ENCODE measurements at places on chromosomes 11 and 22. TPM values are rescaled to one million over a fixed set of nuclear protein-coding genes. Genes with fewer than 3 reads are reported as not detected.

Gene MYEOV
- total RNA-seq = not detected

Gene TREH
- total RNA-seq = not detected

Gene SSTR3
- 7.9 TPM for total RNA-seq

Gene SOX10
- total RNA-seq = not detected

Gene RAG2
- total RNA-seq = not detected

Gene KBTBD4
- 15.4 TPM for total RNA-seq

Gene LRRN4CL
- not detected for total RNA-seq

Gene CECR2
- 0.16 TPM for total RNA-seq

Gene MMP8
- not detected for total RNA-seq

GRCh38 chr22:38163844-38164550 lies 17.6 kb downstream of the PLA2G6 start:
- no peak for DNase-seq

- no peak for DNase-seq
Observed at GRCh38 chr22:17792299-17792698, 18.0 kb upstream of the BID start.

DNA sequence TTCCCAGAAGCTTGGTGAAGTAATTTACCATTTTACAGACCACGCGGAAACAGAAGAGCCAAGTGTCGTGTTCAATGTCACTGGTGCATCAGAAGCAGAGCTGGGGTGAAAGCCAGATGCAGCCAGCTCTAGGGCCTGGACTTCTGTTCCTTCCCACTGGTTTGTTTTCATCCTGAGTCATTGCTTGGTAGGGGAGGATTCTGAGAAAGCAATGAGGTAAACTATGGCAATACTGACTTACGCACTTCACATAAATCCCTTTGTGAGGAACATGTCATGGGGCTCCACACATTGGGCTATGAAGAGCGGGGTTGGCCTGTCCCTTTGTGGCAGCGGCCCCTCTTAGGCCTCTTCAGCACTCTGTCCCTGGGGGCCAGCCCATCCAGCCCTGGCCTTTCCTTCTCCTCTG lies 52.4 kb upstream of the RBFOX2 start:
- DNase-seq = no peak

- no peak for DNase-seq
Observed at GRCh38 chr11:103636232-103636631, 400.2 kb upstream of the DDI1 start.

DNA sequence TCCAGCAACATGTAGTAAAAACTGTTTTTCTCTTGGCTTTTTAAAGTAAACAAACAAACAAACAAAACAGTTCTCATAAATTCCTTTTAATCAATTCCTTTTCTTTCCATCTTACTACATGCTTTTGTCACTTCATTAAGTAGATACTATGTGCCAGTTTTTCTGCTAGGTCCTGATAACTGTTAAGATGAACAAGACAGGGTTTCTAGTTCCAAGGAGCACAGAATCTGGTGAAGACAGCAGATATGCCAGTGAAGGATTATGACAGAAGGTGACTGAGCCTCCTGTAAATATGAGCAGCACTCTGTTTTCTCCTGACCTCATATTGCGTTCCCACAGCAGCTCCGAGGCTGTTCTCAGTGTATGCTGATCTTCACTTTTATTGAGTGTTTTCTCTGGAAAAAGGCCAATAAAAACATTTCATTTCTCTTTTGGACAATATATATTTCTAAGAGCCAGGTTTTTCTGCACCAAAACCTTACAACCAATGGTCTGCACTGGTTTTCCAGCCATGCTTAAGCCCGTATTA lies 45.8 kb downstream of the HEPHL1 start:
- DNase-seq = no peak

GRCh38 chr11:116984186-116984585 lies 114.0 kb downstream of the SIK3 start:
- no peak for DNase-seq

DNA sequence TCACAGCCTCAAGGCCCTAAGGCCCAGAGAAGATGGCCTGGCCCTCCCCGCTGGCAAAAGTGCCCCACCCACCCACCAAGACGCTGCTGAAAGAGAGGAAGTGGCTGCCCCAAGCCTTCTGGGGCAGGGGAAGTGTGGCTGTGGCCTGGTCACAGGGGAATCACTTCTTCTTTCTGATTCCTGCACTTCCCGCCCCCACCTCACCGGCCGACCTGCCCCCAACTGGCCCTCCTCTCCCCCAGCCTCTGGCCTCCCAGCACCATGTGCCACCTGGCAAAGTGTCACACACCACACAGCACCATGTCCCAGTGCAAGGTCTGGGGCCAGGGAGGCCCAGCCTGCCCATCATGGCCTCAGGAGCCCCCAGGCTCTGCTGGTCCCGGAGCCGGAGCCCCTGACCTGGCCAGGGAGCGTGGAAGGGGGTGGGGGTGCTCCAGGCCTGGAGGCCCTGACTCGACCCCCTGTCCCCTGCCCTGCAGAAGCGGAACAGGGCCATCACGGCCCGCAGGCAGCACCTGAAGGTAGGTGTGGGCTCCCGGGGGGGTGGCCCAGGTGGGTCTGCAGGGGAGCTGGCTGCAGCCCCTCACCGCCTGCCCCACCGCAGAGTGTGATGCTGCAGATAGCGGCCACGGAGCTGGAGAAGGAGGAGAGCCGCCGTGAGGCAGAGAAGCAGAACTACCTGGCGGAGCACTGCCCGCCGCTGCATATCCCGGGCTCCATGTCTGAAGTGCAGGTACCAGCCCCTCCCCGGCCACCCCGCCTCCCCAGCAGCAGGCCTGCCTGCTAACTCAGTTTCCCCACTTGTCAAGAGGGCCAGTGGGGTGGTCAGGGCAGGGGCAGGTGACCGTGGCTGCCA lies 1.4 kb downstream of the TNNI2 start:
- DNase-seq = no peak

- no peak for DNase-seq
Observed at GRCh38 chr11:21447871-21448270, 745.0 kb upstream of the ANO5 start.

DNA sequence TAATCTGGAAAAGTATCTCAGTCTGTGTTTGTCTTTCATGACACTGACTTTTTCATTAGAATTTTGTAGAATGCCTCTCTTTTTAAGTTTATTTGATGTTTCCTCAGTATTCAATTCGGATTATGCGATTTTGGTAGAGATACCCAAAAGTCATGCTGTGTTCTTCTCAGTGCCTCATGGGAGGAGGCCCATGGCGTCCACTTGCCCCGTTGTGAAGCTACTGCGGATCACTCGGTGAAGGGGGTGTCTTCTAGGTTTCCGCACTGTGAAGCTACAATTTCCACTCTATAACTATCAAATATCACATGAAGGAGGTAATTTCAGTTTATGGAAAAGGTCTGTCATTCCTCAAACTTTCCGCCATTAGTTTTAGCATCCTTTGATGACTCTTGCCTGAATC lies 794.0 kb downstream of the TBC1D22A start:
- DNase-seq = no peak

- DNase-seq = no peak
Observed at GRCh38 chr11:64908766-64909165, 8.2 kb downstream of the ATG2A start.

GRCh38 chr22:42645938-42646568 lies 3.1 kb downstream of the CYB5R3 start:
- no peak for DNase-seq

GRCh38 chr11:55572548-55572947 lies 620 bp downstream of the OR4C16 start:
- no peak for DNase-seq

GRCh38 chr11:107482234-107482633 lies 24.6 kb upstream of the CWF19L2 start:
- DNase-seq = no peak

- DNase-seq = no peak
Observed at GRCh38 chr11:75386942-75387630, 12.2 kb upstream of the RPS3 start.

- no peak for DNase-seq
Observed at GRCh38 chr11:33060271-33060670, 20.9 kb downstream of the TCP11L1 start.

DNA sequence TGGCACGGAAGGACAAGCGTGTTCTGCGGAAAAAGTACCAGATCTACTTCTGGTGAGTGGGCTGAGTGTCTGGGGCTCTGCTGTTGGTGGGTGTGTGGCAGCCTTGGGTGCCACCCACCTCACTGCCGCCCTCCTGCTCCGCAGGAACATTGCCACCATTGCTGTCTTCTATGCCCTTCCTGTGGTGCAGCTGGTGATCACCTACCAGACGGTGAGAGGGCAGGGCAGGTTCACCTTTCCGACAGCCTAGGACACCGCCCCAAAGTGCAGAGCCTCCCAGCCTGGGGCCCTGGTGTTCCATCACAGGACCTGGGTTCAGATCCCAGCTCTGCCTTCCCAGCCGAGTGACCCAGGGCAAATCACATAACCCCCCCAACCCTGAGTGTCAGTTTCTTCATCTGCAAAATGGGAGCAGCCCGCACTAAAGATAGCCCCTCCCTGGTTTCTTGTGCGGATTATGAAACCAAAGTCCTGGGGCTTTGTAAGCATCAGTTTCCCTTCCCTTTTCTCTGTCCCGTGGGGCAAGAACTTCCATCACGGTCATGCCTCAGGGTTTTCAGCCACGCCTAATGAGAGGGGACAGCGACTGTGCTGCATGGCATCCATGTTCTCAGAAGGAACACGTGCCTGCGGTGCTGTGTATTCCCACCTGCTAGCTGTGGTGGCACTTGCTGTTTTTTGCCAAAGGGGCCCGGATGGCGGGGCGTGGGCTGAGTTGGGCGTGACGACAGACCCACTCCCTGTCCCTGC lies 9.8 kb upstream of the TAGLN start:
- DNase-seq = no peak

GRCh38 chr11:9210224-9210921 lies 54.8 kb downstream of the DENND5A start:
- DNase-seq = no peak

GRCh38 chr22:23556026-23556620 lies 24.0 kb downstream of the IGLL1 start:
- no peak for DNase-seq

DNA sequence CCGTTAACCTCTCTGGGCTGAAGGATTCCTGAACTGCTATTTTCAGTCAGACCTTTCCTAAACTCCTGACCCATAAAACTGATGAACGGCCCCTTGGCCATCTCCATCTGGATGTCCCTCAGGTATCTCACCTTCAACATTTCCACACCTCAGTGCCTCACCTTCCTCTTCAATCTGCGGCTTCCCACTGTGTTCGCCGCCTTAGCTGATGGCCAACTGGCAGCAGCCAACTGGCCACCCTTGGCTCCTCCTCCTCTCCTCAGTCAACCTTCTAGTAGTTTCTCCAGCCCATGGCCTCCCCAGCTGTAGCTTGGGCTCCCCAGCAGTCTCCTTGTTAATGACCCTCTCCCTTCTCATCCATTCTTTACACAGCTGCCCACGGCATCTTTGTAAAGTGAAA lies 55.0 kb upstream of the PHOX2A start:
- DNase-seq = no peak
